Activated CD4-positive, alpha-beta T cell treated with anti-CD3 and anti-CD28 coated beads, Interleukin-2, amount 10 ng/mL, durations not matched to agents 7 days and 5 days (primary cell): ENCODE measurements at places on chromosomes 6 and 20. TPM values are rescaled to one million over a fixed set of nuclear protein-coding genes. Genes with fewer than 3 reads are reported as not detected.

DNA sequence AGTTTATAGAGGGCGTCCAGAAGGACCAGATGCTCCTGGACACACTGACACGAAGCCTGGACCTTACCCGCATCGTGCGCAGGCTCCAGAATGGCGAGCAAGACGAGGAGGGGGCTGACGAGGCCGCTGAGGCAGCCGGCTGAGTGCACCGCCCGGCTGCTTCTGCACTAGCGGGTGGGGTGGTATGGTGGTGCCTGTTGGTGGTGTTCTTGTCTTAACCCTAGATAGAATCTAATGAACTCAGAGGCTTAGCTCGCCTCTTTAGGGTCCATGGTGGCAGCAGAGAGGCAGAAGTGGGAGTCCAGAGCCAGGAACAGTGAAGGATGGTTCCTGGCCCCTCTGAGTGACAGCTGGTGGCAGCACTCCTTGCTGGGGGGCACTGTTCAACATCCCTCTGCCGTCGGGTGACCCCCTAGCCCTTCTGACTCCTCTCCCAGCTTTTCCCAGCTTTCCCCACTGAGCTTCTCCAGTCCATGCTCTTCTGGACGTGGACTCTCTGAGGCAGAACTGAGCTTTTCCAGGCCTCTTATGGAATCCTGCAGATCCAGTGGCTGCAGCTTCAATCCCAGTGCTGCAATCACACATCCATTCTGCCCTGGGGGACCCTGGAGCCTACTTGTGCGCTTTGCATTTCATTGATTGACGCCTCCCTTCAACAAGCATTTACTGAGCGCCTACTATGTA lies 6.2 kb downstream of the GUCA1A start:
- peaks cover 4% of the 10 kb centered on the region for H3K4me1 ChIP-seq
- no peaks in the 10 kb centered on the region for H3K36me3 ChIP-seq
- H3K27me3 ChIP-seq, result no peaks in the 10 kb centered on the region
- no peak for DNase-seq
- H3K4me3 ChIP-seq, result no peak overlapping the region
- H3K27ac ChIP-seq, result no peak overlapping the region

DNA sequence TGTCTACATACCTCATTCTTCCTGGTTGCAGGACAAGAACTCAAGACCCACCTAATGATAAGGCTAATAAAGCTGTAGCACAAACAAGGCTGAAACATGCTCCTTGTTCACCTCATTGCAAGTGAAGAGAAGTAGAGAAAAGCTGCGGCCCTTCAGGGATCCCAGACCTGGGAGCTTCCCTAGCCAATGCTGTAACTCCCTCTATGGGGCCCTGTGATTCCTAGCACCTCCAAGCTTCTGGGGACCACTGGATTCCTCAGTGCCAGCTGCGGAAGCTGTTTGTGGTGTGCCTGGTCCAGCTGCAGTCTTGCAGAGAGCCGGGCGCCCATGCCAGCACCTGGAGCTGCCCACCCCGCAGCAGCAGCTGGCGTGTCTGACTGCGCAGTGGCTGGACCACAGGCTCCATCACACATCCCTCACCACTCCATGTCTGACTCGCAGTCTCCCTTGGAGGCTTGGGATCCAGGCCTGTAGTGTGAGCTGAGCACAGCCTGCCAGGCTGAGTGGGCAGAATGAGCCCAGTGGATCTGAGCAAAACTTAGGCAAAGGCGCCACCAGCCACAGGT lies 737.2 kb upstream of the GJE1 start:
- no peaks in the 10 kb centered on the region for H3K4me1 ChIP-seq
- no peak for DNase-seq
- no peak overlapping the region for H3K27ac ChIP-seq
- H3K36me3 ChIP-seq, result no peaks in the 10 kb centered on the region
- no peaks in the 10 kb centered on the region for H3K27me3 ChIP-seq

DNA sequence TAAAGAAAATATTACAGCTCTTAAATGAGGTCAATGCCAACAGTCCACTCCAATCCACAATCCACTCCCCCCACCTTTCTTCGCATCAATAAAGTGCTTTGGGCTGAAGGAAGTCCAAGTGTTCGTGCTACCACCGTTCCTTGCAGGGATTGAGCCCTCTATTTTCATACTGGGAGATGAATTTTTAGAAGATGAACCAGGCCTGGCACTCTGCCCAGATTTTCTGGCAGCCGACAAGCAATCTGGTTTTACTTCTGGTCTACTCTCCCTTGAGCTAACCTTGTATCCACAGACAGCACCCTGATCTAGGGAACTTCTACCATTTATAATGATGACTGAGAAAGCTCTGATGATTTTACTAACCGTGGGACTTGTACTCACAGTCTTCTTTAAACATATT lies 72.3 kb downstream of the BTBD9 start:
- H3K36me3 ChIP-seq, result peaks cover 5% of the 10 kb centered on the region
- H3K27ac ChIP-seq, result no peak overlapping the region
- no peaks in the 10 kb centered on the region for H3K27me3 ChIP-seq
- no peak for DNase-seq

Gene BNIP5
- not detected for total RNA-seq

Gene TNNC2
- total RNA-seq, result not detected

DNA sequence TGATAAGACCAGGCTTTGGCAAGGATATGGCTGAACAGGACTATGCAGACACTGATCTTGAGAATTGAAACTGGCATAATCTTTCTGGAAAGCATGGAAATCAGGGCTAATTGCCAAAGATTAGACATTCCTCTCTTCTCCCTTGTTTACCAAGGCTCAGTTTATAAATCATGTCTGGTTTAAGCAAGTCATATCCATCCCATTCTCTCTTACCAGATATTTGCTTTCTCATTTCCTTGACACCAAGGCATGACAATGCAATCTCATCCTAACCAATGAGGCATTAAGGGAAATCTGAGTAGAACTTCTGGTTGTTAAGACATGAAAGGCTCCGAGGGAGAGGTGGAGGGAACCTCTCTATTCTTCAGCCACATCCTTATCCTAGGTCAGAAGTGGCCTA lies 110.3 kb upstream of the CEP85L start:
- no peak for DNase-seq
- H3K4me3 ChIP-seq, result no peak overlapping the region
- no peaks in the 10 kb centered on the region for H3K36me3 ChIP-seq
- peaks cover 7% of the 10 kb centered on the region for H3K27me3 ChIP-seq

Gene BIRC7
- not detected for total RNA-seq

DNA sequence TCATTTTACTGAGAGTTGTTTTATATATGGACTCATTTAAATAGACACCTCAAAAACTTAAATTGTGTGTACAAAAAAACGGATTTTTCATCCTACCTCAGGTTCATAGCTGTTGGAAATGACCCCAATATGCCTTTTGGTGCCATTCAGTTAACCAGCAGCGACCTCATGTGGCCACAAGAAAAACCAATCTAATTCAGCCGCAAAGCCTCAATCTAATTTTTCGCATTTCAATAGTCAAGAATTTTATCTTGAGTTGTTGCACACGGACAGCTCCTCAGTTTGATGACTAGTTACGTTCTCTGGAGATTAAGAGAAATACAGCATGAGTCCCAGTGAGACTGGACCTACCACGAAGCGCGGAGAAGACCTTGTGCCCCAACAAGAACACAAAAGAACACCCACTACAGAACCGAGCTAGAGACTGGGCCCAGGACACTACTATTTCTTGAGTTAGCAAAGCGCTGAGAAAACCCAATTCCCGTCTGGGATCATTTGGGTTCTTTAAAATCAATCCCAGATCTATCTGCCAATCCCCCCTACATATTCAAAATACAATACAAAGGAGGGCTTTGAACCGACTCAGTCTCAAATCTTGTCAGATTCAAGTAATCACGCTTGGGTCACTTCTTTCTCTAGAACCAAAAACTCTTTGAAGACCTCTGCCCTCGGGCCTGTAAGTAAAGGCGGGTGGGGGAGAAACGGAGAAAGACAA lies 1.1 kb downstream of the TCP11 start:
- peaks cover 17% of the 10 kb centered on the region for H3K4me1 ChIP-seq
- H3K4me3 ChIP-seq, result no peak overlapping the region
- H3K36me3 ChIP-seq, result no peaks in the 10 kb centered on the region
- H3K27me3 ChIP-seq, result peaks cover 28% of the 10 kb centered on the region
- H3K27ac ChIP-seq, result no peak overlapping the region

DNA sequence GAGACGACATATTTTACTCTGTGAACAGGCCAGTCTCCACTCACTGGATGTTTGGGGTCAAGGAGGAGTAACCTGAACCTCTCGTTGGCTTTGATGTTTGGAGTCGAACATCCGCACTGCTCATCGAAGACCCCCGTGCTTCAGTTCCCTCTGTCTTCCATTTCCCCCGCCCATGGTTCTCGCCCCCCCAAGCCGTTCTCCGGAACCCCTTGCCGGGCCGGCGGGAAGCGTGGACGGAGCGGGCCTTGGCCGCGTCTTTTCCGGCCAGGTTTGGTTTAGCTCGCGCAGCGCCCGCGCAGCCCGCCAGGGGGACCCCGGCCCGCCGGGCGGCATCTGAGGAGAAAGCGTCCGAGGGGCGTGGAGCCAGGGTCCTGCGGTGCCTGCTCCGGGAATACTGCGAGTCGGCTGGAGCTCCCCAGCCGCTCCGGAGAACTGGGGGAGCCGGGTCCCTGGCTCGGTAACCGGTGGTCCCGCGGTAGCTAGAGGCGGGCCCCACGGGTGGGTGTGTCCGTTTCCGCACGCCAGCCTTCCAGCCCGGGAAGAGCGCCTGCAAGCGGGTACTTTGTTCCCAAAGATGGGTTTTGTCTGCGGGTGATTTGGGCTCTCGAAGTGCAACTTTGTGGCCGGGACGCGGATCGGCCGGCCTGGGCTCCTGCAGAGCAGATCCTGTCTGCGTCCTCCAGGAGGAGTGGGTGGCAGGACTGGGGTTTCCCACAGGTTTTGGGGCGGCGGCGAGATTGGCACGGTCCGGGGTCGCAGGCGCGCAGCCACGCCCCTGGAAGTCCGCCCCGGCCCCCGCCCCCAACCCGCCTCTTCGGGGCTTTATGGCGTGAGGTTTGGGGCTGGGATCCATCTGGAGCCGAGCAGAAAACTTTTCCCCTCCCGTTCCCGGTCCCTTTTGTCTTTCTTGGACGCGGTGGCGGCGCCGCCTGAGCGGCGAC lies at the start of gene TMEM200A:
Gene TMEM200A (plus strand): TSS at position 852 of the 941 bp plus-strand sequence. CDS start 74,406 bp downstream, outside the sequence.
- peaks cover 3% of the 10 kb centered on the region for H3K36me3 ChIP-seq
- H3K4me3 ChIP-seq, result peak within 1 kb of the TSS; percentile 70
- peaks cover 19% of the 10 kb centered on the region for H3K4me1 ChIP-seq
- DNase-seq, result peak; percentile 47
- H3K27ac ChIP-seq, result no peak within 1 kb of the TSS

Gene SLA2
- total RNA-seq, result 87.3 TPM

- no peak for DNase-seq
- H3K36me3 ChIP-seq, result no peaks in the 10 kb centered on the region
- H3K27me3 ChIP-seq, result peaks cover 8% of the 10 kb centered on the region
- no peak overlapping the region for H3K4me3 ChIP-seq
These were observed 101.2 kb downstream of the NUS1 start for GRCh38 chr6:117776441-117776840.

DNA sequence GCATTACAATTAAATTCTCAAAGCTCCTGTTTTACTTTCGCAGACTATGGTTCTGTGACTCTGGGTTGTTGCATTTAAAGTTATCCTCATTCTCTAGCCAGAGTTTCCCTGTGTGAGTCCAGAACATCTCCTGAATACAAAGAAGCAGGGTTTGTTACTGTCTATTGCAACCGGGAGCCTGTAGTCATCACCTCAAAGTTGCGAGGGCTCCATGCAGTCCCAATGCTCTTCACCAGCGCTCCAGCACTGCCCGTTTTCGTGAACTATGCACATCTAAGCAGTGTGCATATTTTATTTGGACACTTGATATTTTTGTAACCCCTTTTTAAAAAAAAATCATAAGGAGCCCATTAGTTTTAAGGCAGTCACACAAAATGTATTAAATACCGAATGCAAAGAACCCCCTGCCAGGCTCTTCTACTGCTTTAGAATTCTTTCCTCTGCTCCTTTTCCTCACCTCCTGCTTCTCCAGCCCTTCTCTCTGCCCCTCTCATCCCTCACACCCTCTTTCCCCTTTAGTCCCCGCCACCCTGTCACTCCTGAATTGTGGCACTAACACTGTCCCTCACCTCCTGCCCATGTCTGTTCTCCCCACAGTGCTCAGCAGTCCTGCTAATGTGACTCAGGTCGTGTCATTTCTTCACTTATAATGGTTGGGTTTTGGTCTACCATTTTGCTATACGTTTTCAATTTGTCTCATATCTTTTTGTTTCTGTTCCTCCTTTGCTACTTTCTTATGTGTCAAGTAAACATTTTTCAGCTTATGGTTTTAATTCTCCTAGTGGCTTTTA lies 1.1 kb upstream of the HLA-C start:
- H3K4me3 ChIP-seq, result peak overlapping the region; percentile 87
- H3K27me3 ChIP-seq, result peaks cover 20% of the 10 kb centered on the region
- H3K27ac ChIP-seq, result peak overlapping the region; percentile 100
- peak; percentile 37 for DNase-seq

Gene KIAA0408
- 2.7 TPM for total RNA-seq

GRCh38 chr6:109523478-109523877 lies 40.5 kb upstream of the ZBTB24 start:
- peaks cover 6% of the 10 kb centered on the region for H3K4me1 ChIP-seq
- peaks cover 3% of the 10 kb centered on the region for H3K36me3 ChIP-seq
- no peak overlapping the region for H3K4me3 ChIP-seq
- H3K27me3 ChIP-seq, result peaks cover 2% of the 10 kb centered on the region
- DNase-seq, result no peak

- no peaks in the 10 kb centered on the region for H3K4me1 ChIP-seq
- no peak overlapping the region for H3K4me3 ChIP-seq
- peaks cover 7% of the 10 kb centered on the region for H3K36me3 ChIP-seq
- no peaks in the 10 kb centered on the region for H3K27me3 ChIP-seq
- DNase-seq, result no peak
- no peak overlapping the region for H3K27ac ChIP-seq
These were observed 2695.0 kb upstream of the DEFB115 start for GRCh38 chr20:28562510-28562898.

DNA sequence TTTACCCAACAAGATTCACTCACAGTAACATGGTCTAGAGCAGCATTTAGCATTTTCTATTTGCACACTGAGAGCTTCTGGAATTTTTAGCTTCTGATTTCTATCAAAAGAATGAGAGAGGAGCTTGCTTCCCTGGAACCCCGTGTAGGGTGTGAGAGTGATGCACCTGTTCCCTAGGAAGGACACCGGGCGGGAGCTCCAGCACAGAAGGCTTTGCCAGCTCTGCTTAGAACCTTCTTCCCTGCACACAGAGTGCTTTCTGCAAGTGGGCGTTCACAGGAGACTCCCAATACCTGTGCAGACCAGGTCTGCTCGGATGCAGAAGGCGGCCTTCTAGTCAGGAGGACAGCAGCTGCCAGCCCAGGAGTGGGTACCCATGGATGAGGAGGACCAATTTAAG lies 217.3 kb downstream of the TBXT start:
- H3K4me1 ChIP-seq, result no peaks in the 10 kb centered on the region
- H3K36me3 ChIP-seq, result no peaks in the 10 kb centered on the region
- no peak for DNase-seq
- H3K27ac ChIP-seq, result no peak overlapping the region
- H3K4me3 ChIP-seq, result no peak overlapping the region

DNA sequence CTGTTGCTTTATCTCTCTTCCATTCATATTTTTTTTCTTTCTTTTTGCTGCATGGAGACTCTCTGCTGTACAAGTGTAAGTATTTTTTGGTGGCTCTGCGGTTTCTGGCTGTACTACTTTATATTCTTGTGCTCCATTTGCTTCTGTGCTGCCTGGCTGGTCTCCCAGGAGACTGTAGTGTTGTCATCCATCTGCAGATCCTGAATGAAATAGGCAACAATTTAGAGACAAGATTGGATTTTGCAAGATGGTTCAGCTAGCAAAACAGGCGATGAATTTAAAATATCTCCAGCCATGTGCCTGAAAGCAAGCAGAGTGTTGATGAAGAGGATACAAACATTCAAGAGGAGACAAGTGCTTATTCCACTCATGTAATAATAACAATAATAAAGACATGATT lies 75.1 kb upstream of the SCGN start:
- H3K27ac ChIP-seq, result no peak overlapping the region
- peaks cover 12% of the 10 kb centered on the region for H3K4me1 ChIP-seq
- H3K36me3 ChIP-seq, result no peaks in the 10 kb centered on the region
- H3K4me3 ChIP-seq, result no peak overlapping the region
- no peaks in the 10 kb centered on the region for H3K27me3 ChIP-seq
